ENCODE measurements at places on chromosomes 16 and 17.

GRCh38 chr16:31157136-31157535, 7.3 kb upstream of the PRSS36 start:
- DNase-seq, result no peak

- no peak for DNase-seq
Observed at GRCh38 chr16:88705076-88705684, 1.0 kb downstream of the RNF166 start.

DNA sequence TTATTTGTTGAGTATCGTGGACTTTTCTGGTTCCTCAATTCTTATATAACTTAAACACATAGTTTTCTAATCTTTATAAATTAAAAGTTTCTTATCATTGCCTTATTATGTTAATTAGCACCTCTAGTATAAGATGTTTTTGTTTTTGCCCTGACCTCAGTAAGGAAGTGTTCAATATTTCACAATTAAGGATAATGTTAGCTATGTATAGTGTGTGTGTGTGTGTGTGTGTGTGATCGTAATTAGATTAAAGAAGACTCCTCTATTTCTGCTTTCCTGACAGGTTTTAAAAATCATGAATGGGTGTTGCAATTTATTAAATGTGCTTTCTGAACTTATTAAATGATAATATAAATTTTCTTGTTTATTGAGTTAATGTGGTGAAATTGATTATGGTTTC, 12.0 kb downstream of the IL21R start:
- DNase-seq, result no peak

DNA sequence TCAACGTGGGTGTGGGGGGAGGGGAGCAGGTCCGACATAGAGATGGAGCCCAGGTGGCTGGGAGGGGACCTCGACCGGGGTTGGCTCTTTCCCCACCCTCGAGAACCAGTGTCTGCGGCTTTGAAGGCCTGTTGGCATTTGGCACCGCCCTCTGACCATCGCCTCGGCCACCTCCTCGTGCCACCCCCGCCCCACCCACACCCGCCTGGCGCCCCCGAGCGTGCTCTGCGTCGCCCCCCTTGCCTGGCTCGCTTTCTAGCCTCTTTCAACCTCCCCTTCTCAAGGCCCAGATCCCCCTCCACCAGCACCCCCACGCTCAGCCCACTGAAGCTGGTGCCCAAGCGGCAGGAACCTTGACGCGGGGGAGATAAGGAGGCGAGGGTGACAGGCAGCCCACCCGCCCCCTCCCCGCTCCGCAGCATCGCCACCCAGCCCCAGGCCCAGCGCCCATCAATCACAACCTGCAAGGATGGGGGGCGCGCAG, 619 bp downstream of the CACNB1 start:
- no peak for DNase-seq

- no peak for DNase-seq
Observed at GRCh38 chr17:42673266-42673884, 3.4 kb downstream of the PLEKHH3 start.

GRCh38 chr16:11627822-11628457, 40.3 kb upstream of the SNN start:
- no peak for DNase-seq

GRCh38 chr16:50152351-50152806, 727 bp upstream of the TENT4B start:
- peak; percentile 68 for DNase-seq

DNA sequence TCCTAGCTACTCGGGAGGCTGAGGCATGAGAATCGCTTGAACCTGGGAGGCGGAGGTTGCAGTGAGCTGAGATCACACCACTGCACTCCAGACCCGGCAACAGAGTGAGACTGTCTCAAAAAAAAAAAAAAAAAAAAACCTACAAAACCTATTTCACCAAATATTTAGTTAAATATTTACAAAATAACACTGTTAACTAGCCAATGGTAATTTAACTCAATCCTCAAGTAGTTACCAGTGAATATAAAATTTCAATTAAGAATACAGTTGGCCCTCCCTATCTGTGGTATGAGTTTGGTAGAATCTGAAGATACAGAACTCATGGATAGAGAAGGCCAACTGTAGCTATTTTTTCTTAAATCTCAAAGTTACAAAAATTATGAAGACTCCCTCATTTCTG, 247.4 kb downstream of the SOX9 start:
- no peak for DNase-seq

GRCh38 chr17:45009676-45010467, 41.6 kb downstream of the DCAKD start:
- DNase-seq, result no peak

DNA sequence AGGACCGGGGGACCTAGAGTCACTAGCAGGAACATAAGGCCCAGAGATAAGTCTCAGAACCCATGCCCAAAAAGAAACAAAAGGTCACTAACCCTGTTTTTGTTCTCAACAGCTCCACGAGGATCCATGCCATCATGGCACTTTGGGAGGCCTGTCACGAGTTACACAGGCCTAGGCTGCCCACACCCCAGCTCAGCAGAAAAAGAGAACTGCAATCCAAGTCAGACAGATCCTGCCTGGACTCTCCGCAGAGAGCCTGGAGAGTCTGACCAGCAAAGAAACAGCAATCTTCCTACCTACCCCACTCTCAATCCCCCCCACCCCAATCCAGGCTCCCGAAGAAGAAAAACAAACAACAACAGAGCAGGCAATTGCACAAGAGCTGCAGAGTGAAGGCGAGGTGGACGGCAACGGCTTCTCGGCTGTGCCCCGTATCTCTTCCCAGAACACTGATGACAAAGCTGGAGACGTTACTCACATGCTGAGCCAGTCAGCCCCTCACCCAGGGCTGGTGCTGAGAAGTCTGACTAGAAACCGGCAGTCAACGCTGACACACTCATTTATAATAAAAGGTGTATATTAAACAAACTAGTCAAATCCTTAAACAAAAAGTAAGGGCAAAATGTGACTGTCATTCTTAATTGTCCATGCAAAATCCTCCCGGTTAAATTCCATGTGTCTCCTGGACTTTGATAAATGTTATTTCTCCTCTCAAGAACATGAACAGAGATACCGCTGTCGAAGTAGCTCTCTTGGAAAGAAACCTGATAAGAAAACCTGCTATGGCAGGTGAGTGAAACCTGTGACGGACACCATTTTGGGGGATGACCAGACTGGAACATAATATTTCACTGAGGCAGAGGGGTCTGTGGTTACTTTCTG, 89.3 kb downstream of the SMG6 start:
- DNase-seq, result no peak

GRCh38 chr17:72417627-72418026, 296.8 kb downstream of the SOX9 start:
- no peak for DNase-seq

- no peak for DNase-seq
Observed at GRCh38 chr17:1714427-1714979, 4.3 kb upstream of the TLCD2 start.

DNA sequence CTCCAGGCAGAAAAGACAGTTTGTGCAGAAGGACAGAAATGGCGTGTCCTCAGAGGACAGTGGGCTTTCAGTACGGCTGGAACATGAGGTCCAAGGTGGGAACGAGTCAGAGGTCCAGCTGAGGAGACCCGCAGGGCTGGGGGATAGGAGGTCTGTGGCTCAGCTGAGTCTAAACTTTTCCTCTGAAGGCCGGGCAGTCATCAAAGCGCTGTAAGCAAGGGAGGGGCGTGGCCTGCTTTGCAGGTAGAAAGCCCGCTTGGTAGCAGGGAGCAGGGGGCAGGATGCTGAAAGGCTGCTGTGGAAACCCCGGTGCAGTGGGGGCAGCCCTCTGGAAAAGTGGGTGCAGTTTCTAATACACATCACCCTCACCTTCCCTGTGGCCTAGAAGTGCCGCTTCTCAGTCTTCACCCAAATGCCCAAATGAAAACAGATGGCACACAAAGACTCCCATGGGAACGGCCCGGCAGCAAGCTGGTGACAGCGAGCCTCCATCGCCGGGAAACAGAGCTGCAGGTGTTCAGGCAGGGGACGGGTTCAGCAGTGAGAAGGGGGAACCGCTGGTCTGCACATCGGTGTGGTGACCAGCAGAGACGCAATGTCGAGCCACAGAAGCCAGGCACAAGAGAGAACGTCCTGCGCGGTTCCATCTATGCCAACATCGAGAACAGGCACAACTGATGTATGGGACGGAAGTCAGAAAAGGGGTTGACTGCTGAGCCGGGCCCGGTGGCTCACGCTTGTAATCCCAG, 12.2 kb upstream of the OSGIN1 start:
- DNase-seq, result no peak

DNA sequence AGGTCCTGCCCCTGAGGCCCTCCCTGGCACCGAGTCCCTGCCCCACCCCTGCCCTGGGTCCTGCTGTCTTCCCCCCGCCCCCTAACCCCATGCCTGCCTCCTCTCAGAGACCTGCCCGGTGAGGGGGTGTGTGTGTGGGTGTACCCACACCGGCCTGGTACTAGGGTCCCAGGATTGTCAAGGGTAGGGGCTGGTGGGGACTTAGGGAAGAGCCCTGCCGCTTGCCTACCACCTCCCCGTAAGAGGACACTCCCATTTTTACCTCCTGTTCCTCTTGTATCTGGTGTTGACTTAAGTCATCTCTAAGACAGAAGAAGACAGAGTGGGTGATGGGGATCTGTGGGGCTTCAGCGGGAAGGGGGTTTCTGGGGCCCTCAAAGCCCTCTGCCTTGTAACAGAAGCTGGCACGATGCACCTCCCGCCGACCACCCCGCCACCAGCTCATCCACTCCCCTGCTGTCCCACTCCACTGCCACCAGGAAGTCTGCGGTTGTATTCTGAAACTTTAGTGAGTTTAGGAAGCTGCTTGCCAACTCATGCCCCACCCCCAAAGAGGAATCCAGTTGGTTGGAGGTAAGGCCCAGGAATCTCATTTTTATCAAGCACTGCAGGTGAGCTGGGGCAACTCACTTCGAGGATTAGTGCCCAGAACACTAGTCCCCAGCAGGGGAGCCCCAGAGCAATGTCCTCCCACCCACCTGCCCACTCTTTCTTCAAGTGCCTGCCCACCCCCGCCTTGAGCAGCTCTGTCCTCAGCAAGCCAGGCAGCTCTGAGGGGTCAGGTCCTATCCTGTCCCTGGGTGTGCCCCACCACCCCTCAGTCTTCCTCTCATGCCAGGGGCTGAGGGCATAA, 5.6 kb downstream of the SPATA32 start:
- no peak for DNase-seq

DNA sequence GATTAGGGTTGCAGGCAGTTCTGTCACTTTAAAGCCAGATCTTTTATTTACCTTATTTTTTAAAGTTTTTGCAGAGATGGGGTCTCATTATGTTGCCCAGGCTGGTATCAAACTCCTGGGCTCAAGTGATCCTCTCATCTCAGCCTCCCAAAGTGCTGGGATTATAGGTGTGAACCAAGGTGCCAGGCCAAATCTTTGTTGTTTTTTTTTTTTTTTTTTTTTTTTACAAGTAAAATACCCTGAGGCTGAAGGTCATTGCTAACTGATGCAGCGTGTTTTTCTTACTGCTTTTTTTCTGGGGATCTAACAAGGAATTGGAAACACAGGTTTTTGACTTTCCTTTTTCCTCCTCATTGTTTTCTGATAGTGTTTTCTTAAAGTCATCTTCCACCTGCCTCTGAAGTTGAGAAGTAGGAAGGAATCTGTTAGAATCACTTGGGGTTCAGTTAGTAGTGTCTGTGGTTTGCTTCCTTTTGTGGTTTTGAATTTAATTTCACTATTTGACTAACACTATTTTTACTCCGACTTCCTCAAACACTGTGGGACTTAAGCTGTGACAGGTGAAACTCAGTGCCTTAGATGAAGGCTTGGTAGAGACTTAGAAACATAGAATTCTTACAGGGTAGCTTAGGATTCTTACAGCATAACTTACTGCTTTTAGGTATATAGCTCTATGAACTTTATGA, 22.2 kb downstream of the CLTC start:
- peak; percentile 63 for DNase-seq

DNA sequence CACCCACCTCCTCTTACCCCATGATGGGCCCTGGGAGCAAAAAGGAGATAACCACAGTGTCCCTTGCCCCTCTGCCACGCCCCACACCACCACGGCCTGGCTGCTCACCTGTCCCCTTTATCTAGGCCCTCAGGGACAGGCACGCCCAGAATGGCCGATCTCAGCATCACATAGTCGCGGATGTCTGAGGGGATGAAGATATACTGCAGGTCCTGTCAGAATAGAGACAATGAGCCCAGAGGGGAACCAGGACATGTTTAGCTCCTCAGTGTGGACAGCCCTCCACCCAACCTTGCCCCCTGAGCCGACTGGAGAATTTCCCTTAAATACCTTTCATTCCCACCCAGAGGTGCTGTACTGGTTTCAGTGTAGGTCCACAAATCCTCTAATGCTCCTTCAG, 15.2 kb downstream of the ST6GALNAC2 start:
- DNase-seq, result no peak

GRCh38 chr17:65531256-65532100, 30.0 kb downstream of the AXIN2 start:
- DNase-seq, result no peak

DNA sequence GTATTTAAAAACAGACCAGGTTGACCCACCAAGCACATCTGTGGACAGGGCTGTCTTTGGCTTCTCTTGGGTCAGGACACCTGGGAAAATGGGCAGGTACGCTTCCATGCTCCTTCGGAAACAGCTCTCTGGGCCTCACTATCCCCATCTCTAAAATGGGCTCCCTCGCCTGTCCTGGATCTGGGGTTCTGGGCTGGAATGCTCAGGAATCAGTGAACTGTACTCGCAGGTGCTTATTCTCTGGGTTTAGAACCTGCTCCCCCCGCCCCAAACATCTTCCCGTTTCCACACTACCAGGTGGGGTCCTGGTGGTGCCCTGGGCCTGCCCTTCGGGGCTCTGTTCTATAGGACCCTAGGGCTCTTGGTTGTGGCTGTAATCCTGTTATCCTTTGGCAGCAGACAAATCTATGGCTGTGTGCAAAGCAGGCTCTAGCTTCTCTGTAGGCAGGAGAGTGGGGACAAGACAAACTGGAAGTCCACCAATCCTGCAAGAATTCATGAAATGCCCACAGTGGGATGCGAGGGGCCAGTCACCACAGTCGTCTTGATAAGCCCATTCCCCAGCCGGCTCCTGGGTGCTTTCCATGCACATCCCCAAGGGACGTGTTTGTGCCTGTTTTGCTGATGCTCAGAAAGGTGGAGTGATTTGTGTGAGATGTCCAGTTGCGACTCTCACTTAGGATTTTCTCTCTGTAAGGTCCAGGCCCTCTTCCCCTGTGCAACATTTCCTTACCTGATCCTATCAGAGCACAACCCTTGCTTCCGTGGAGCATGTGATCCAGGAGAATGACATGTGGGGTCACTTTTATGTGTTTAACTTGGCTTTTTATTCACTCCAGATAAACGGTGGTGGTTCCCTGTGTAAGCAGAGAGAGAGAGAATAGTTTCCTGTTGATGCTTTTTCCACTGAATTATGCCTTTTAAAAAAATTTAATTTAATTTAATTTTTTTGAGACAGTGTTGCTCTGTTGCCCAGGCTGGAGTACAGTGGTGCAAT, 37.2 kb downstream of the HAPSTR1 start:
- no peak for DNase-seq
